Posterior vena cava (tissue), 2 donors: ENCODE measurements at places on chromosomes 2 and 18. TPM values are rescaled to one million over a fixed set of nuclear protein-coding genes. Genes with fewer than 3 reads are reported as not detected.

The RESP18 gene
- total RNA-seq = not detected

DNA sequence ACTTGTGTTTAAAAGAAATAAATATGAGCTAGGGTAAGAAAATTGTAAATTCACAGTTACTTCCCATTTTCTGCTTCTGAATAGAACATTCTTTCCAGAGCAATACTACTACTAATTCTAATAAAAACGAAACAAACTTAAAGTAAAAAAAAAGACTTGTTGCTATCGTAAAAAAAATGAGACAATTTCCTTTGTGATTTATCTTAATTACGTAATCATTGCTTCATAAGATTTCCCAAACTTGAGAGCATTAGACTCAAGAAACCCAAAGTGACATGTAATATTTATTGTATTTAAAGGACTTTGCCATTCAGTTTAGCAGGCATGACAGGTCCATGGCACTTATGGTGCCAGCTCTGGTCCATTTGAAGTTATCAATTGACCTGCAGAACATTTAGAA lies 153.8 kb downstream of the AQP4 start:
- no peak for DNase-seq

DNA sequence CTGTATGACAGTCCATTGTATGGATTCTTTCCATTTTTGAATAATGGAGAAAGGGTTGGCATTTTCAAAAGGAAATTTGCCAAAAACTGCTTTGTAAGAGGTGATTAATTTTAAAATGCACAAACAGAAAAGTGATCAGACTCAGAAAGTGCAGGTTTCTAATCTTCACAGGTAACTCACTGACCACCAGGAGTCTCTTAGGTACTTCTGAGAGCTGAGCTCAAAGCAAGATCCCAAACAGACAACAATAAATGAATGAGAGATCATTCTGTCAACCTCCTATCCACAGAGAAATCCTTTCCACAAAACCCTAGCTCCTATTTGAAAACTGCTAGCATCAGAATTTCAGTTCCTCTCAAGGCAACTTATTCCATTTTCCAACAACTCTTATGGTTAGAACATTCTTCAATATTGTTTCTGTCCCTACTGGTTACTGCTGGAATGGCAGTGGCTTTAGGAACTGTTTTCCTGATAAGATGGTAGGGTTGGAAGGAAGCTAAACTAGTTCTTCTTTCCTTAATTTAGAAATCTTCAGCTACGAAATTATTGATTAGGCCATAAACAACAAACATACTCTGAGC lies 20.6 kb upstream of the HAAO start:
- no peak for DNase-seq

The RAD51AP2 gene
- not detected for total RNA-seq

The DUSP2 gene
- total RNA-seq = 3.8 TPM

DNA sequence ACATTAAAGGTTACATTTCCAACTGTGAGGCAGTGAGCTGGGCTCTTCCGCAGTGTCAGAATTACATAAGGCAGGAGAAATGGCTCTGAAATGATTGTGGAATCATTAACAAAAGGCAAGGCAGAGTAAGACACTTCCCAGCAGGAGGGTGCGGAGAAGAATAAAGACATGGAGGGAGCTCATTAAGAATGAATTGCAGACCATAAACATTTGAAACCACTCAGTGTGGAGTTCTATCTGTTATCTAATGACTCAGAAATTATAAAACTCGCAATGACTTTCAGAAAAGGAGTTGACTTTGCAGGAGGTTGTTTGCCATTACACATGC lies 77.0 kb downstream of the SMIM21 start:
- no peak for DNase-seq

DNA sequence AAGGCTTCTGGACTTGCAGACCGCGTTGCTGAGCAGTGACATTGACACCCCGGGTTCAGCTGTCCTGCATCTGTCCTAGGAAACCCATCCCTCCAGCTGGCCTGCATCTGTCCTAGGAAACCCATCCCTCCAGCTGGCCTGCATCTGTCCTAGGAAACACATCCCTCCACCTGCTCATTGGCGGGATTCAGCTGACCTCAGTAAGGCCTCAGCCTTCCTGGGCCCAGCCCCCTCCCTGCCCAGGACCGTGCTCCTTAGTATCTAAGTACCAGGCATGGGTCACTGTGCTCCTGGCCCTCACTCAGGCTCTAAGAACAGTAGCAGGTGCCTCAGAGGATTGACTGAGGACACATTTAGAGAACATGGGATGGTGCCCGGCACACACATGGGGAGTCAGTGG lies 1.2 kb downstream of the MLPH start:
- DNase-seq = no peak

The NOL4 gene
- total RNA-seq = 0.79 TPM

The KCNG2 gene
- 0.56 TPM for total RNA-seq

The KANSL1L gene
- total RNA-seq = 25.7 TPM

GRCh38 chr2:219722276-219722879 lies 94.9 kb downstream of the SLC4A3 start:
- DNase-seq = no peak

- DNase-seq = no peak
These were observed 142.4 kb upstream of the RBBP8 start for GRCh38 chr18:22790545-22791309.

GRCh38 chr2:198441246-198441645 lies 636.9 kb downstream of the PLCL1 start:
- no peak for DNase-seq

- no peak for DNase-seq
These were observed 405.7 kb downstream of the FBXO15 start for GRCh38 chr18:73741946-73742345.

The RNF125 gene
- 9.0 TPM for total RNA-seq

DNA sequence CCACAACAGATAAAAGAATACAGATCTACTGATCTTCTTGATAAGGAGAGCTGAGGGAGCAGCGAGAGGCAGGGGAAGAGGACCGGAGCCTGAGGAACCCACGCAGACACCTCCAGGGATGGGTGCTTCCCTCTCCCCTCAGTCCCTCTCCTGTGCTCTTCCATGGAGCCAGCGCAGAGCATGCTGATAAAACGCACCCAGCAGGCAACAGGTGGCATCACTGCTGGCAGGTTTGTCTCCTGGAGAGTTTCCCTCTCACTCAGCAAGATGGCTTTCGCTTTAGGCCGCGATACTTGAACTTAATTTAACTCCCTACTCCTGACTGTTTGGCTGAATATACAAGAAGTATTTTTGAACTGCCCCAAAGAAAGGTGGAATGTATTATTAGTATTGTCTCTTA lies 163.0 kb upstream of the REV1 start:
- DNase-seq = no peak

The GALNT5 gene
- total RNA-seq = 0.19 TPM

DNA sequence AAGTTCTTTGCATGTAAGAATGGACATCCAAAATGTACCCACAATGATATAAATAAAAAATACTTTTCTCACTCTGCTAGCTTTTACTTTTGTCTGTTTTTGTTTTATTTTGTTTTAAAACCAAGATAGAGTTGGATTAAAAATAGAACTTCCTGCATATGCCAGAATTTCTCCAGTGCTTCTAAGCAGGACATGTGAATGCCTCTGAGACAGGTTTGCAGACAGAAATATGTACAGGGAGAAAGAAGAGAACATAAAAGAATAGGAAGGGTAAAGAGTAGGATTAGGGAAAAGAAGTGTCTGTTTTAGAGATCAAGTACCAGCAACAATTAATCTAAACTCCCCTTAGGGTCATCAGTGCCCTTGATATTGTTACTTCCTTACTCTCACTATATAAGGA lies 114.4 kb downstream of the BMPR2 start:
- no peak for DNase-seq

GRCh38 chr2:229658004-229658403 lies 56.4 kb downstream of the DNER start:
- DNase-seq = no peak

DNA sequence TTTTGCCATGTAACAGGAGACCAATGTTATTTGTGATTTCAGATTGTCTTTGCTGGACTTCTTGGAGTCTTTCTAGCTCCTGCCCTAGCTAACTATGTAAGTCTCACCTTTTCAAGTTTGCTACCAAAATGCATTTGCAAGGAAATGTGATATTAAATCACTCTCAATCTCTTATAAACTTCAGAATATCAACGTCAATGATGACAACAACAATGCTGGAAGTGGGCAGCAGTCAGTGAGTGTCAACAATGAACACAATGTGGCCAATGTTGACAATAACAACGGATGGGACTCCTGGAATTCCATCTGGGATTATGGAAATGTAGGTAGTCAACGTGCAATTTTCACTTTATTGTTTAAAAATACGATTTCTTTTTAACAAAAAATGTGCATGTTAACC lies 3.0 kb downstream of the GKN1 start:
- no peak for DNase-seq

DNA sequence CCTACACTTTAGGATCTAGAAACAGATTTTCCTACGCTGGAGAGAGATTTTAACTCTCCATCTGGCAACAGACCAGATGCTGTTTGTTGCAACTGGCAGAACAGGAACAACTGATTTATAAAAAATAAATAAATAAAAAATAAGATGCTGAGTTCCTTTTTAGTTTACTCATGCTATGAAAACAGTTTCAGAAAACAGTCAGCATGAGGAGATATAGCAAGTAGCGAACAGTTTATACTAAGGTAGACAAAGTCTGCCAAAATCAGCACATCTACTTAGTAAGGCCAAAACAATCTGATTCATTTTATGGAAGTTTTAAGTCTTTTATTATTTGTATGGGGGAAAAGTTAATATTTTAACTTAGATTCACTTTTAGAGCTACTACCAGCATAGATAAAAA lies 974.0 kb upstream of the CNTNAP5 start:
- DNase-seq = no peak

The SCTR gene
- total RNA-seq = not detected
